ENCODE measurements at places on chromosomes 5 and 9.
A peak's percentile ranks its signal among the peaks of the same experiment; 100 is the strongest.

- DNase-seq = no peak
Observed at GRCh38 chr9:32524892-32525708, 896 bp downstream of the RIGI start.

DNA sequence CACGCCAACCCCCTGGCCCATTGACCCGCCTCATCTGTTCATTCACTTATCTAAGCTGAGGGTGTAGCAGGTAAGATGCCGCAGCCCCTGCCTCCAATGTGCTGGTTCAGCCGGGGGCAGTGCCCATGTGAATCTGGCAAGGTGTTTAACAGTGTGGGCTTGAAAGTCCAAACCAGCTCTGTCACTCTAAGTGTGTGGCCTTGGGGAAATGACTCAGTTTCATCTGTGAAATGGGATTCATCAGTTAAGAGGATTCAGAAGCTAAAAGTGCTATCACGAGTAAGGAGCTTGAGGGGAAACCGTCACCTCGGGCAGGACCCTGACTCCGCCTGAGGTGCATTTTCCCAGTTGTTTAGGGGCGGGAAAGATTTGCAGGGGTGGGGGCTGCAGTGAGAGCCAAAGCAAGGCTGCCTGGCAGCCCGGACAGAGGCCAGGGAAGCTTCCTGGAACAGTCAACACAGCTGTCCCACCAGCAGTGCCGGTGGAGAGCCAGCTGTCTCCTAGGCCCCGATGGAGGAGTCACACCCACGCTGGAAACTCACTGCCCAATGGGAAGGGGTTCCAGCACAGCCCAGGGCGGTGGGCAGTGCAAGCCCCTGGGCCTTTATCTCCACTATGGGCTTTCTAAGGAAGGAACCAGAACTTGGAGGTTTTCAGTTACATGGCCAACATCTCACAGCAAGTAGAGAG is 9.7 kb upstream of the URM1 start:
- no peak for DNase-seq

DNA sequence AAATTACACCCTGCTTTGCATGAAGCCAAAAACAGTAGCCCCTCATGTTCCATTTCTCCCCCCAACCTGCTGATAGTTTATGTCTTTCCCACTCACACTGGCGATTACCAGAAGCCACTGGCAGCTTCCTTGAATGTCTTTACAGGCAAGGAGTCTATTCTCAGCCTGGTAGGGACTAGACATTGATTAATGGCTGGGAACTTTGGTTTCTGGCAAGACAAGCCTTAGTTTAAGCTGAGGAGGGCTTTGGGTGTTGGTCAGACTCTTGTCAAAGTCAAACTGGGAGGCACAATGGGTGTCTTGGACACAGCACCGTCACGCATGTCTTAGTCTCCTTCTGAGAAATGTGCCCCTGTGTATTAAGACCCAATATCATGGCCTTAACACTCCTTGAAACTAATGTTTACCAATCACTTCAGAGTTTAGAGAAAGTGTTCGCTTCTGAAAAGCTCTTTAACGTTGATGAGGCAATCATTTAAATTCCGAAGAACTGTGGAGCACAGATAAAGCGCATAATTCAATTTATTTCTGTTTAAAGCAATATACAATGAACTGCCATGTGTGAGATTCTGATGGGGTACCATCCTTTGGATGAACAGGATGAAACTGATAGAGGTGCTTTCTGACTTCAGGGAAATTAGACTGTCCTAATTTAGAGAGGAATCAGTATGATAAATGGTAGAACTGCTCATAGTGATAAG is 53.9 kb upstream of the CPEB4 start:
- DNase-seq = no peak

- DNase-seq = no peak
Observed at GRCh38 chr9:127770583-127770904, 7.9 kb downstream of the SH2D3C start.

- no peak for DNase-seq
Observed at GRCh38 chr9:71632776-71633175, 135.5 kb downstream of the CEMIP2 start.

DNA sequence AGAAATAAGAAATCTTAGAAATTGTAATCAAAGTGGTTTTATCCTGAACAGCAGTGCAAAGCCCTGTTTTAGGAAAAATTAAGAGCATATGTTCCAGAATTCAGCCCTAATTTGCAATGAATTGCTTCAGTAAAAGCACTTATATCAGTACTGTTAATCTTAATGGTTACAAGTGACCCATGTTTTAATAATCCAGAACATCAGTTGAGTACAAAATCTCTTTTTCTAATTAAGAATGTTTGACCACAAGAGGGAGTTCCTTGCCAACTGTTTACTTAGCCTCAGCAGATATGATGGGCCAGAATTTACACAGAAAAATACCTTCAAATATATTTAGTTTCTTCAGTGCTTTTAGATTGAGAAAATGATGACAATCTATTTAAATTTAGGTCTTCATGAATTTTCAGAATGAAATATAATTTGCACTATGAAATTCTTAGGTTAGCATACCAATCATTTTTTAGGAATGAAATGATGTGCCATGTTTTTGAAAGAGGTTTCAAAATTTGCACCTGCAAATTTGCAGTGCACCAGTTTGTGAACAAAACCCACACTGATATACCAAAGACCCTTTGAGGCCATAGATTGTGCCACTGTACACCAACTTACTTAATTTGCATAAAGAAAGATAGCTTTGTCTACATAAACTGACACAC is 926.3 kb upstream of the ARRDC3 start:
- DNase-seq = no peak

- no peak for DNase-seq
Observed at GRCh38 chr5:10793785-10794184, 32.8 kb upstream of the DAP start.

DNA sequence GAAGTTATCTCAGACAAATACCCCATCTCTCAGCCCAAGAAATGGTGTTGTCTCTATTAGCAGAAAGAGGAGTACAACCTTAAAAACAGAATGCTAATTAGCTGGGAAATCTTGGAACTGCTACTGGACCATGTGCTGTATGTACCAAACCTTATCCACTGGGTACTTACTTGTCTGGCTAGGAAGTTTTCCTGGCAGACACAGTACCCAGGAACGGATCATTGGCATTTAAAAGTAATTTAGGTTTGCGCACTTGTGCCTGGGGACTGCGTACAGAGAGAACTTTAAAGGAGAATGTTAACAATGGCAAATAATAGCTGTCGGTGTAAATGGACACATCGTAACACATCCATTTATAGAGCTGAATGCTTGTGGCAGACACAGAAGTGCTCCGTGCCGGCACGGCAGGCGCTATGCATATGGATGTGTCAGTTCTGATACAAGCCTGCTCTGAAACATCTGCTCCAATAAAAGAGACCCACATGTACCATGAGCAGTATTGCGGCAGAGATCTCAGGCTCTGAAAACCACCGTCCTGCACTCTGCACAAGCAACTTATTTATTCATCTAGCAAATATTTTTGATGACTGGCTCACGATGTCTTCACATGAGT is 290.6 kb upstream of the PANK3 start:
- no peak for DNase-seq

DNA sequence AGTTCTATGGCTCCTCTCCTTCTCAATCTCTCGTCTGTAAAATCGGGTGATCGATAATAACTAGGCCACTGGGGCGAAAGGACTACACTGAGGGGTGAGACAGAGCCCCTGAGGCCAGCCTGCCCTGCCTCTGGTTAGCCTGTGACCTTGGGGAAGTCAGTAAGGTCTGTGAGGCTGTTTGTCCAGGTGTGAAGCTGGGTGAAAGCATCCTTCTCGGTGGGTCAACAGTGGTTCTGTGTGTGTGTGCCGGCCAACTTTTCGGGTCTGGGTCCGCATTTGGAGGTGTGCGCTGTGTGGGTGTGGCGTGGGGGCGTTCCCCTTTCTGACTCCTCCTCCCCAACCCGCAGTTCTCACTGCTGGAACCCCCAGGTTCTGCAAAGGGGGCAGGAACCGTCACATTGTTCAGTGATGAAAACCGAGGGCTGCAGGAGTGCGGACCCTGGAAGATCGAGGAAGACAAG is 5.0 kb upstream of the RNF44 start:
- no peak for DNase-seq

- DNase-seq = no peak
Observed at GRCh38 chr5:143400541-143401226, 2.8 kb downstream of the NR3C1 start.

DNA sequence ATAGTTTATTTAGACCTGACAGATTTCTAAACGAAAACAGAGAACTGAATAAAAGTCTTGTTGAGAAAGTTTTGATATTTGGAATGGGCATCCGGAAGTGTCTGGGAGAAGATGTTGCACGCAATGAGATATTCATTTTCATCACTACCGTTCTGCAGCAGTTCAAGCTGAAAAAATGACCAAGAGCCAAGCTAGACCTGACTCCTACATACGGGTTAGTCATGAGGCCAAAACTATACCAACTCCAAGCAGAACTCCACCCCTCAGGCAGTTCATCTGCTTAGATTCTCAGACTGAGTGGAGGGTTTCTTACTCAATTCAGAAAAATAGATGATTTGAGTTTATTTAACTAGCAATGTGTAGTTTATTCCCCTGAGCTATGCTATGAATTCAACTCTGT is 95.4 kb upstream of the ANXA1 start:
- no peak for DNase-seq

- no peak for DNase-seq
Observed at GRCh38 chr5:102114525-102115069, 181.5 kb downstream of the SLCO4C1 start.

GRCh38 chr5:29942089-29942488 is 1251.4 kb upstream of the CDH6 start:
- no peak for DNase-seq

DNA sequence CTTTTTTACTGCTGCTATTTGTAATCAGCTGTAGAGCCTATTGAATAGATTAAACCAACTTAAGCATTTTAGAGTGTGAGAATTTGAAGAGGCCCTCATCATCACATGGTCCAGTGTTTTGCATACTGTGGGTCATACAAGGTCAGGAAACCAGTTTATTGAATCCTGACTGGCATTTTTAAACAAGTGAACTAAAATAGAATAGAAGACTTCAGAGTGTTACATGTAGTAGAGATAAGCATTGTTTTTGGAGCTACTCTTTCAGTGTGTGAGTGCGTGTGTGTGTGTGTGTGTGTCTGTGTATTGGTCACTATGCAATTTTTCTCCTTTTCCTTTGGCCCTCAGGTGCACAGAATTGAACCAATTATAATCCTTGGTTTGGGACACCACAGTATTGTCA is 114.4 kb downstream of the SLC28A3 start:
- no peak for DNase-seq

DNA sequence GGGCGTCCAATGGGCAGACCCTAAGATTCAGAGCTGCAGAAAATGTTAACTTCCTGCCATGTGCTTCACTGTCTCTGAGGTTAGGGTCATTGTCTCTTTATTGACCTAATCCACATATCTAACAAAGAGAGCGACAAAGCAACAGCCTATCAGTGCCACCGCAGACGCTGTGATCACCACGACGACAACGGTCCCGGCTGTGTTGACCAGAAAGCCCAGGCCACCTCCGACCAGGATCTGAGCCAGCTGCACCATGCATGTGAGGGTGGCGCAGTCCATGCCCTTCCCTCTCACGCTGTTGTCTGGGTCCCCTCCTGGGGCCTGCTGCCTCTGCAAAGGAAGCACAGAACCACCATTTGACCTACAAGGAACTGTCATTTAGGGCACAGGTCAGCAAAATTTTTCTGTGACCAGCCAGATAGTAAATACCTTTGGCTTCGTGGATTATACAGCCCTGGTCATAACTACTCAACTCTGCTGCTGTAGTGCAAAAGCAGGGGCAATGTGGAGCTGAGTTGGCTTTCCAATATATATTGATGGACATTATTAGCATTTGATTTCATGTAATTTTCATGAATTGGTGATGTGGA is 8.5 kb downstream of the RXFP3 start:
- DNase-seq = no peak

DNA sequence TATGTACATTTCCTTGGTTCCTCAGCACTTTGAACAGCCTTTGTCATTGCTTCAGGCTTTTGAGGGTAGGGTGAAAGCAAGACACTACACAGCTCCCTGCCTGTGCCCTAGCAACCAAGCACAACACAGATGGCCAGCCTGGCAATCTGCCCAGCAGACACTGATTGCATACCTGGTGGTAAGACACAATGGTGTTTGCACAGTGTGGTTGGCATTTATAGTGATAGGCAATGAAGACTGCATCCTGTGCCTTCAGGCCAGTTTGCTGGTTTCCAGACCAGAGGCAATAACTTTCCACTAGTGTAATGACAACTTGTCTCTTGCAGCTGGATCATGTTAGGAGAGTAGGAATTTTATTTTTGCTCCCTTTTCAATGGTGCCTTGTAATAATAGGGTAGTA is 144.5 kb upstream of the TNC start:
- DNase-seq = no peak

DNA sequence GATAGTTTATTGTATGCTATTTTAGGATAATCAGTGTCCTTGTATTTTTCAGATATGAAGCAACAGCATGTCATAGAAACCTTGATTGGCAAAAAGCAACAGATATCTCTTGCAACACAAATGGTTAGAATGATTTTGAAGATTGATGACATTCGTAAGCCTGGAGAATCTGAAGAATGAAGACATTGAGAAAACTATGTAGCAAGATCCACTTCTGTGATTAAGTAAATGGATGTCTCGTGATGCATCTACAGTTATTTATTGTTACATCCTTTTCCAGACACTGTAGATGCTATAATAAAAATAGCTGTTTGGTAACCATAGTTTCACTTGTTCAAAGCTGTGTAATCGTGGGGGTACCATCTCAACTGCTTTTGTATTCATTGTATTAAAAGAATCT is 14.5 kb downstream of the CCT5 start:
- no peak for DNase-seq

DNA sequence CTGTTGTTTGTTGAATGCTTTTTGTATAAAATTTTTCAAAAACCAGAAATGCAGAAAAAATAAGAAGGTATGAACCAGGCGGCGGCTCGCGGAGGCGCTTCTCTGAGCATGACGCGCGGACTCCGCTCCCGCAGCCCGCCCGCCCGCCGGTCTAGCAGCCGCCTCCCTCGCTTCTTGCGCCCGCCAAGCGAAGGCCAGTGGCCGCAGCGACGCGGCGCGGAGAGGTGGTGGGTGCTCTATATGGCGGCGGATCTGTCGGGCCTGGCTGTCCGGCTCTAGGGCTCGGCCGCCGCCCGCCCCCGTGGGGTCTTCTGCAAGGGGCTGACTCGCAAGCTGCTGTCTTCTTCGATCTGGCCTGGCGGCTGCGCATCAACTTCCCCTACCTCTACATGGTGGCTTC is 93.8 kb downstream of the ANKRD18A start:
- DNase-seq = no peak

- no peak for DNase-seq
Observed at GRCh38 chr9:96141666-96142065, 160.3 kb downstream of the HSD17B3 start.

GRCh38 chr9:36572515-36573418 is at the start of gene MELK:
MELK (plus strand) TSS chr9:36572895; CDS start chr9:36581682, 8,787 bp downstream.
- peak; percentile 77 for DNase-seq

- DNase-seq = no peak
Observed at GRCh38 chr5:10246761-10247160, 2.9 kb downstream of the ATPSCKMT start.

GRCh38 chr5:135486131-135487036 is 34.2 kb upstream of the TIFAB start:
- DNase-seq = no peak

GRCh38 chr9:34502891-34503290 is 19.9 kb downstream of the ENHO start:
- no peak for DNase-seq

All from stimulated activated naive B cell treated with anti-CD40 and anti-IgM and Interleukin-4, amounts not matched to agents 10 μg/mL and 1 μg/mL and 100 μg/mL, for 72 hours (primary cell).